ENCODE measurements at places on chromosomes 6 and 20. TPM values are rescaled to one million over a fixed set of nuclear protein-coding genes. Genes with fewer than 3 reads are reported as not detected.

Gene GPLD1
- 0.14 TPM for total RNA-seq

Gene ARFGEF3
- under 0.01 TPM for total RNA-seq

Gene HLA-G
- total RNA-seq: 0.14 TPM

Gene JAG1
- total RNA-seq: 26.6 TPM

Gene BEND6
- 12.8 TPM for total RNA-seq

Gene CYP21A2
- not detected for total RNA-seq
